ENCODE measurements at places on chromosomes 1 and 21.

DNA sequence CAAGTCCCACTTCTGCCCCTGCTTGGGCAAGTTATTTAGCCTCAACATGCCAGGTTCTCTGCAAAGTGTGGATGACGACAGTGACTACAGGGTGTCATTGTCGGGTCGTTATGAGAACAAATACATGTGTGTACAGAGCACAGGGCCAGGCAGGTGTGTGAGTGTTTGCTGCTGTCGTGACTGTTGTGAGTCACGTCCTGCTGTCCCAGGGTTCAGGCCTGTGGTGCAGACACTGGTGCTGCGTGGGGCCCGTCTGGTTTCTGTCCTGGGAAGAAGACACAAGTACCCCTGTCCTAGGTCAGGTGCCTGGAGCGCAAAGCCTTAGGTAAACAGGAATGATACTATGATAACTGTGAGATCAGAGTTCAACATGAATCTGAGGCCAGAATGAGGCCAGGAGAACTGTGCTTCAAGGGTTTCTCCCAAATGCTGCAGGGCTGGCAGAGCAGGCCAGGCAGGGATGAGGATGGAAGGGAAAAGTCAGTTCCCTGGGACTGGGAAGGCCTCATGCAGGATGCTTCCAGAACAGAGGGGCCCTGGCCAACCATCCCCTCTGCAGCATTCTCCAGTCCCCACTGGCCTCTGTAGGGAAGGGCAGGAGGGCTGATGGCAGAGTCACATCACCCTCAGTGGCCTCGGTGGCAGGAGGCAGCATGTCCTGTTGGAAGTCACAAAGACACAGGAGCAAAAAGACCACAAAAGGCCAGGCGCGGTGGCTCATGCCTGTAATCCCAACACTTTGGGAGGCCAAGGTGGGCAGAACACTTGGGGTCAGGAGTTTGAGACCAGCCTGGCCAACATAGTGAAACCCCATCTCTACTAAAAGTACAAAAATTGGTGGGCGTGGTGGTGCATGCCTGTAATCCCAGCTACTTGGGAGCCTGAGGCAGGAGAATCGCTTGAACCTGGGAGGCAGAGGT lies 15.7 kb downstream of the GPR157 start:
- peak; percentile 65 for DNase-seq

- DNase-seq, result no peak
Observed at GRCh38 chr1:37354876-37355650, 119.3 kb upstream of the ZC3H12A start.

GRCh38 chr1:56229186-56229585 lies 350.2 kb downstream of the PLPP3 start:
- DNase-seq, result no peak

DNA sequence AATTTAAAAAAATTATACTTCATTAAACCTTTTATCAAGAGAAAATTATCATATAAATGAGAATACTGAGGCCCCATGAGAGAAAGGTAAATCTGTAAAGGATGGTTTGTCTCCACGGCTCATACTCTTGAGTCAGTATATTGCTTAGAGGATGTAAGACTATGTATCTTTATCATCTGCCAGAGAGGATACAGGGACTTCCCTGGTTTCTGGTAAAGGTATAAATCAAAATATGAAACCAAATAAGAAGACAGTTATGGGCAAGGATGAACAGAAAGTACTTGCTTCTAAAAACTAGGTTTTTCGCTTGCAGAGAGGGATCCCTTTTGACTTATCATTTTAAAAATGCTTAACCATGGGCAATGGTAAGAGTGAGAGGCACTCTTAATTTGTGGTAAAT lies 112.4 kb downstream of the POU2F1 start:
- DNase-seq, result no peak

- no peak for DNase-seq
Observed at GRCh38 chr1:45608175-45609156, 15.4 kb downstream of the CCDC17 start.

- no peak for DNase-seq
Observed at GRCh38 chr1:22418312-22418711, 33.3 kb upstream of the ZBTB40 start.

DNA sequence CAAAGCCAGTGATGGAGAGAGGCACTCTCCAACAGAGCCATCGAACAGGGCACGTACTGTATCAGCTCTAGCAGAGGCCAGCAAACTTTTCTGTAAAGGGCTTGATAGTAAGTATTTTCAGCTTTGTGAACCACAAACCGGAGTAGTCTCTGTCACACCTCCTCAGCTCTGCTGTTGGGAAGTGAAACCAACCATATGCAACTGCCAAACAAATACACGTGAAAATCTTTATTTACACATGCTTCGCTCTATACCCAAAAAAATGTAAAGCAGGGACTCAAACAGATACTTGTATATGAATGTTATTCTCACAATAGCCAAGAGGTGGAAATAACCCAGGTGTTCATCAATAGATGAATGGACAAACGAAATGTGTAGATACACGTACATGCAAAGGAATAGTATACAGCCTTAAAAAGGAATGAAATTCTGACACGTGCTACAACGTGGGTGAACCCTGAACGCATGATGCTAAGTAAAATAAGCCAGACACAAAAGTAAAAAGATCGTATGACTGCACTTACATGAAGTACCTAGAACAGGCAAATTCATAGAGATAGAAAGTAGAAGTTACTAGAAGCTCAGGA lies 39.0 kb downstream of the SETD4 start:
- no peak for DNase-seq

DNA sequence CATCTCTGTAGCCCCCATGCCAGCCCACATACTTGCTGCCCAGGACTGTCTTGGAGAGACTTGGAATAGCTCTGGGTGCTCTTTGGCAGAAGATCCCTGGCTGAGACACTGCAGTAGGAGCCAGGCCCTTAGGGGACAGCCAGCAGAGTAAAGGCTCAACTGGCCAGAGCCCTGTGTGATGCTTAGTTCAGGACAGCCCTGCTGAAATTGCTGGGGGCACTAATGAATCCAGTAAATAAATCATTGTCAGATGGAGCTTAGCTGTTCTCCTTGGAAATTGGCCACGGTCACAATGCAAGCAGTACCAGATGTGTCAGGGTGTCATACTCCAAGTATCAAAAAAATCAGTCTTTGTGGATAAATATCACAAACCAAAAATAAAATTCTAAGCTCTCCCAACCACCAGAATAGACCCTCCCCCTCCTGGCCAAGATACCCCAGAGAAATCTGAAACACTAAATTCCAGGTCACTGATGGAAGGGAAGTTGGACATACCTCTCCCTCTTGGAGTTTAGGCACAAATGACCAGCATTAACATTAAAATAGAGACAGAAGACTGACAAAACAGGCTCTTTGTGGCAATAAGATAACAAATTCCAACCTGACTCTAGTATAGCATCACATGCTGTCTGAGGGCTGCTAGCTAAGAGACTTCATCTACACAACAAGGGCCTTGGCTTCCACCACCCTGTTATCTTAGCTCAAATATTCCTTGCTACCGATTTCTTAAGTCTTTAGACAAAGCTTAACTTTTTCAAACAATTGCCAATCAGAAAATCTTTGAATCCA lies 83.2 kb upstream of the DNAH14 start:
- no peak for DNase-seq

DNA sequence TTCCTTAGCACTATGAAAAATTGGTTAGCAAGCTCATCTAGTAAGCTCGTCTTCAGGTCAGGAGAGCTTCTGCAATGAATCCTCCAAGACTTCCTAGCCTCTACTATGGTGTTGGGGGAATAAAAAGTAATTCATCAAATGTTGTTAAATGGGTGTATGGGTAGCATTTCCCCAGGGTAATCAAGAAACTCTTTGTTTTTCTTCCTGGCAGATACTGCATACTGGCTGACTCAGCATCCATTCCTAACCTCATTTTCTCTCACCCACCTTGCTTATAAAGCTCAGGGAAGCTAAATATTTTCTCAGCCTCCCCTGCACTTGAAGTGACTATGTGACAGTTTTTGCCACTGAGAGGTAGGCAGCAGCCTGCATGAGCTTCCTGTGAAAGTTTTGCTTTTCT lies 83.4 kb downstream of the MAB21L3 start:
- no peak for DNase-seq

DNA sequence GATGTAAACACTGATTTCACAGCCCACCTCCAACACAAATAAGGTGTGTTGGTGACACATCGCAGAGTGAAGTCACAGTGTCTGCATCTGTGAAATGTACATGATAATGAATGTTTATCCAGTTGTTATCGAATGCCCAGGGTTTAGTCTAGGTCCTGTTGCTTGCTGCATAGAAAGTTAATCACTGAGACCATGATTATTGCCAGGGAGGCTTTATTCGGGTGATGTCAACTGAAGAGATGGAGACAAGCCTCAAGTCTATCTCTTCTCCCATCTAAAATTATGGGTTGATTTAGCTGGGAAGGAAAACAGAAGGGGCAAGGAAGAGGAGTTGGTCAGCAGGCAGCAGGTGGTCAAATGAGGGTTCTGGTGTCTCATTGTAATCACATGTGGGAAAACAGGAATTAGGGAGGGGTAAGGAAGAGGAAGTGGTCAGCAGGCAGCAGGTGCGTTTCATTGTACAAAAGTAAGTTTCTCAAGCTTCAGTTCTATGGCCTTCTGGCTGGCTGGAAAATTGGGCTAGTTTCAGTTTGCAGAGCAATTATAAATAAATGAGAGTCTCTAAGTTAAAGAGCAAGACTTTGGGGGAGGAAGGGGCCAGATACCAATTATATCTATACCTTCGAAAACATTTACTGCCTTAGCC lies 146.3 kb upstream of the DNAH14 start:
- DNase-seq, result peak; percentile 28

DNA sequence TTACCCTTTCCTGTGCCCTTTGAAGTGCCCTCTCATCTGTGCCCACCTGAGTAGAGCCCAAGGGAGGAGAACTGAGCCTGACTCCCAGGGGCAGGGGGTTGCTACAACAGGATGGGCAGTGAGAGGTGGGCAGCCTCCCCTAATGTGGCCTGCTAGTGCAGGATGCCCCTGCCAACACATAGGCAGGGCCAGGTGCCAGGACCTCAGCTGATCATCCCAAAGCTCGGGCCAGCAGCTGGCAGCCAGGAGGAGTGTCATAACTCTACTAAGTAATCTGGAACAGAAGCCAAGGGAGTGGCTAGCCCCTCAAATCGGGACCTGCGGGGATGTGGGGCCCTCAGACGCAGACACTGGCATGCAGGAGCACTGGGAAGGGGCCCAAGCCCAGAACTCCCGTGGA lies 208.8 kb upstream of the RAB4A start:
- no peak for DNase-seq

- DNase-seq, result no peak
Observed at GRCh38 chr1:229371624-229372023, 28.8 kb upstream of the CCSAP start.

DNA sequence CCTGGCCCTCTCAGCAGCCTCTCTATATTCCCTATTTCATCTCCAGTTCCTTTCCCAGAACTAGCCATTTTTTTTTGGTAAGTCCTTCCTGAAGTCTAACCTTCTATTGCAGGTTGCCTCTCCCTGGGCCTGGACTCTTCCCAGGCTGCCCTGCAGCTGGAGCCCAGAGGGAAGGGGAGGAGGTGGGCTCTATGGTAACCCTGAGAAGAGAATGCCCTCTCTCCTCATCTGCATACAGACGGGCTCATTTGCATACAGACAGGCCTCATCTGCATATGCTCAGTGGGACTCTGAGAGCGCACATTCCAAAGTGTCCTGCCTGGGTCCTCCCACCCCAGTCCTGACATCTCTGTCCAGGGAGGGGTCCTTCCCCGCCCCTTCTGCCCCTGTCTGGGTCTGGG lies 32.7 kb downstream of the RHBG start:
- no peak for DNase-seq

DNA sequence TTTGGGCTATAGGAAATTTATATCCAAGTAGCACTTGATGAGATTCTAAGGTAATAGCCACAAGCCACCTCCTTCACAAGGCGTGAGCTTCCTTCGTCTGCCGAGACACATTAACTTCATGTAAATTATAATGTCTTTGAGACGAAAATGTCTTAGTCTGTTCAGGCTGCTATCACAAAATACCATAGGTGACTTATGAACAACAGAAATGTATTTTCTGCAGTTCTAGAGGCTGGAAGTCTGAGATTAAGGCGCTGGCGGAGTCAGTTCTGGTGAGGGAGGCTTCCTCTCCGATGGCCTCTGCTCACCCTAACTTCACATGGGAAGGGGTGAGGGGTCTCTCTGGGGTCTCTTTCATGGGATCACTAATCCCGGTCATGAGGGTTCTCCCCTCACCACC lies 133.0 kb downstream of the ETS2 start:
- DNase-seq, result no peak

DNA sequence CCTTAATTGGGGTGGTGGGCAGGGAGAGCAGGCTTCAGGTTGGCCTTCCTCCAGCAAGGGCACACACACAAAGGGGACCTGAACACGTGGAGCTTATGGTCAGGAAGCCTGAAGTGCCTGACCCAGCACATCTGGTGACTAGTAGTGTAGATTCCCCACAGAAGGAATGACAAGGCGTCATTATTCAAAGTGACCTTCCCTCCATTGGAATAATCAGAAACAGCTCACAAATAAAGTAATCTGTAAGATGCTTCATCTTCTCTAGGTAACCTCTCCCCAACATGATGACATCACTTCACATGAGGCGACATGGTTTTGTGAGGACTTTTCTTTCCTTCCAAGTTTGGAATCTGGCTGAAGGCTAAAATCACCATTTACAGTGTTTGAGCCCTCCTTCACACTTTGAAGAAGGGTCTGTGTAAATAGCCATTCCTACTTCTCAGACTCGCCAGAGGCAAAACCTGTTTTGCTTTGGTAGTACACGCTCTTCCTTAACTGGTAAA lies 32.8 kb upstream of the ERG start:
- DNase-seq, result no peak

GRCh38 chr1:16073490-16074119 lies at the start of gene FAM131C:
FAM131C (minus strand) TSS chr1:16073651; CDS start chr1:16073442, 209 bp downstream.
- peak; percentile 49 for DNase-seq

GRCh38 chr1:45585496-45586075 lies 1.7 kb downstream of the NASP start:
- DNase-seq, result no peak

DNA sequence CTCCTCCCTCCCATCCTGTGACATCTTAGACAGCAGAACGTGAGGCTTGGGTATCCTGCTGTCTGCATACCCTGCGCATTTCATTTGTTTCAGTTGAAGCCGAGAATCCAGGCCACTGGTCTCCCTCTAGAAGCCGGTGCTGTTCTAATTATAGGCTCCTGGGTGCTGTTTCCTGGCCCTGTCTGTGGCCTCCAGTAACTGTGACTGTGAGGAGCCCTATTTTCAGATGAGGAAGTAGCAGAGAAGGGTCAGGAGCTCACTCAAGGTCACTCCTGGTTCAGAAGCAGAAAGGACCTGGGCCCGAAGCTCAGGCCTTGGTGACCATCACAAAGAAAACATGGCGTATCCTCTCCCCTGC lies 24.0 kb downstream of the COQ8A start:
- no peak for DNase-seq

DNA sequence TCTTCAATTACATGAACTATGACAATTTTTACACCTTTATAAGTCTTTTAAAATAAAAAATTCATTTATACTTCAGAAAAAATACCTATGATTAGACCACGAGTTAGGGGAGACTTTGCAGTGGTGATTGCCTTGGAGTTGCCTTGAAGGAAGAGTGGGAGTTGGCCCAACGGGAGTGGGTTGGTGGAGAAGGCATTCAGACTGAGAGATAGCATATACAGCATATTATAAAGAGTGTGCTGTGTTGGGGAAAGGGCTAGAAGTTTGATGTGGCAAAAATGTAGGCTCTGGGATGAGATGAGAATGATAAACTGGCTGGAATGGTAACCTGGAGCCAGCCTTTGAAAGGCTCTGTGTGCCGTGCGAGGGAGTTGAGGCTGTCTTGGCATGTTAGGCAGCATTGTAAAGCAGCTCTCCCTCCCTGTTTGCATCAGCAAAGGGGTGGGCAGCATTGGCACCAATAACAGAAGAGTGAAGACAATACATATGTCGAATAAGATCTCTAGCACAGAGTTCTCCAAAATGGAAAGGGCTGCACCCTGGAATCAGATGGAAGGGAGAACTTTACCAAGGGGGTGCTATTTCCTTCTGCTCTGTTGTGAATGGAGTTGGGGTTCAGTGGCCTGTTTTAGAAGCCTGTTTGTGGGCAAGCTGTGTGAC lies 24.4 kb downstream of the MPZL1 start:
- no peak for DNase-seq
